ENCODE measurements at places on chromosomes 5 and 9. TPM values are rescaled to one million over a fixed set of nuclear protein-coding genes. Genes with fewer than 3 reads are reported as not detected.

Gene BARHL1
- not detected for total RNA-seq

DNA sequence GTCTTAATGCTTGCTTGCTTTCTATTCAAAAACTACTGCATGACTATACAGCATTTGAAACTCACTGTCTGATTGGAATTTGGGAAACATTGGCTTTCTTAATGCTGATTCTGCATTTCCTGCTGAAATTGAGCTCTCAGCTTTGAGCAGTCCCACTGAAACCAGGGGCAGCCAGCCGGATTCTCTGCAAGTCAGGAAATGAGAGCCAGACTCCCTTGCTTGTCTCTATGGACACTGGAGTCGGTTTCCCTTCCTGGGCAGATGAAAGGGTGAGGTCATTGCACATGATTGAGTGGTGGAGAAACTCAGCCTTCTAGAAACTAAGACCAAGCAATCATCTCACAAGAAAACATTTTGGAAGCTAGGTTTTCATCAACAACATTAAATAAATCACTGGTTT is 119.7 kb upstream of the SPATA31C2 start:
- peak; percentile 42 for DNase-seq

DNA sequence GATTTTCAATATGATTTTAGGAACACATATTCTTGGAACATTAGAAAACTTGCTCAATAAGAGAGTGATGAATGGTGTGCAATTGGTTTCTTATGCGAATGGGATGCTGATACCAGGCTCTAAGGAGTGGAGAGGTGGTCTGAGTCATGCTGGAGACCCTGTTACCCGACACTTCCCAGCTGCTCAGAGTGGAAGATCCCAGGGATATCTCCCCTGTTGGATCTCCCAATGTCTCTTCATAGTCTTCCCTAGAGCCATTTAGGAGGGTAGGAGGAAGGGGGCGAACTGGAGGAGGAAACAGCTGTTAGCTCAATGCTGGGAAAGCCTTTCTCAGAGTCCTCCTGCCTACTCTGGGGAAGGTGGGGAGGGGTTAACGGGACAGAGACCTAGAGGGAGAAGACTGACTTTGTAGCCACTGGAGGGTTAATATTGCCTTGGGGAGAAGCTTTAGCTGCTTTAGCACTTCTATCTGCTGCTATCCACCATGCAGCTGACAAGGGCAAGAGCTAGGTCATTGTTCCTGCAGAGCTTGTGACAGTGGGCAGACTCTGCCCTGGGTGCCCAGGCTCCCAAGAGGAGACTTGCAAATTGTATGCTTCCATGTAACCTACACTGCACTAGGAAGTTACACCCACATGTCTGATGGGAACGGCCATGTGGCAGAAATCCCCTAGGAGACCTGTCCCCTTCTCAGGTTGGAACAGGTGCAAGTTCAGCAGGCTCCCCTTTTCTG is 301.0 kb downstream of the GADD45G start:
- DNase-seq: no peak

GRCh38 chr5:67058998-67059743 is 137.4 kb downstream of the CD180 start:
- no peak for DNase-seq
